ENCODE measurements at places on chromosomes 1 and 21.

DNA sequence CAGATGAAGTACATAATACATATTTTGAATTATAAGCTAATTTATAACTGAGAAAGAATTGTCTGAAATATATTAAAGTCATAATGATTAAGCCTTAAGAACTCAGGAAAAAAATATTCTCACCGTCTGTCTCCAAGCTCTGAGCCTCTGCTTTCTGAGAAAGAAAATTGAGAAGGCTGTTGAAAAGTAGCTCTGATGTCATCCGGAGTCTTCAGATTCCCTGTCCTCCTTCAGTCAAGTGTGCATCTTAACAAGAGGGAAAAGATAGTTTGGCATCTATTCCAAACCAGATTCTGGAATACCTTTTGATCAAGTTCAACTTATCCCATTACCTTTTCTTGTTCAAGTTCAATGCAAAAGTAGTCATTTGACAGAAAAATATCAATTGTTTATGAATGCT lies 50.6 kb downstream of the NRIP1 start:
- no peak for DNase-seq

- no peak for DNase-seq
These were observed 109.8 kb downstream of the C1orf94 start for GRCh38 chr1:34286511-34286910.

DNA sequence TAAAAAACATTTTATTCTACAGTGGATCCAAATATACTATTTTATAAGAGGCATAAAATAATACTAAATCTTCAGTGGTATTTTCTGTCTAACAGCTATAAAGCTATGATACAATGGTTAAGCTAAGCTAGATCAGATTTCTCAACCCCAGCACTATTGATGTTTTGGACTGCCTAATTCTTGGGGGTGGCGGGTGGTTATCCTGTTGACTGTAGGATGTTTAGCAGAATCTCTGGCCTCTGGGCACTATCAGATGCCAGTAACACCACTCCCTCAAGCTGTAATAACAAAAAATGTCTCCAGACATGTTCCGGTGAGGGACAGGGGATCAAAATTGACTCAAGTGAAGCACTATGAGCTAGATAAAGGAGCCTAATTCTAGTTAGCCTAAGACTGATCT lies 118.5 kb downstream of the APP start:
- no peak for DNase-seq

- no peak for DNase-seq
These were observed 22.6 kb upstream of the COL9A2 start for GRCh38 chr1:40339420-40340323.

DNA sequence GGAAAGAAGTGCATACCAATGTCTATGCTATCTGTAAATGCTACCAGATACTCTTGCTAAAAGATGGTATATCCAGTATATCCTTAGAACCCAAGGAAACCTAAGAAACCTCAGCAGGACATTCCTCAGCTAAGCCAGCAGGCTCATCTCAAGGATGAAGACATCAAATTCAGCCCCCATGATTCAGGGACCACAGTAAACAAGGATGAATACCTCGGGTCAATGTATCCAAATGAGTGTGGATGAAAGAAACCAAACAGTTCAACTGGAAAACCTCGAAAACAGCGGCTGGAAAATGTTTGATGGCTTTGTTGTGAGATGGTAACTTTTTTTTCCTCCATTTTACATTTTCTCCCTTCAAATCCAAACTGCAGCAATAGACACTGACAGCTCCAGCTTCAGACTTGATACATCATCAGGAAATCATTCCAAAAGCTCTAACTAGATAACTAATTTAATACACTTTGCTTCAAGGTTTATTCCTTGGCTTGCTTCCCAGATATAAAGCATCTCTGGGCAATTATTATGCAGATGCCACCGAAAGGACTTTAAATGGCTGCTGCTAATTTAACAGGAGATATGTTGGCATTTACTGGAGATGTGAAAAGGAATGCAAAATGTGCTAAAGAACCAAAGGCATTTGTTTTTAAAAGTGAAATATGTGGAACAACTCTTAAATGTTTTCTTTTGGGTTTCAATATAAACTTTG lies 73.6 kb downstream of the SMYD2 start:
- no peak for DNase-seq

DNA sequence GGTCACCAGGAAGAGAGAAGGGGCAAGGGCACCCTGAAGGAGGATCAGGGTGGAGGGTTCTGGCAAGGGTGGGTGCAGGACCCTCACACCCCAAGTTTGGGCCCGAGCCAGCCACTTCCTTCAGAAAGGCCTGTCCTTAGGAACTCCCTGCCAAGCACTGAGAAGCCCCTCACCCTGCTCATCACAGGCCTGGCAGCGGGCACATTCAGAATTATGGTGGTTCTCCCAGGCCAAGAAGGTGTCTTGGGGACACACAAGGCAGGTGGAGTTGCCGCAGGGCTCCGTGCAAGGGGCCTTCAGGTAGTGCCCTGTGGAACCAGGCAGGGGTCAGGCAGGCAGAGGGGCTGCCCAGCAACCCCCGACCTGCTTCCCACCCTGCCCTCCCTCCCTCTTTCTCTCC lies 1.1 kb downstream of the TNFRSF25 start:
- no peak for DNase-seq

DNA sequence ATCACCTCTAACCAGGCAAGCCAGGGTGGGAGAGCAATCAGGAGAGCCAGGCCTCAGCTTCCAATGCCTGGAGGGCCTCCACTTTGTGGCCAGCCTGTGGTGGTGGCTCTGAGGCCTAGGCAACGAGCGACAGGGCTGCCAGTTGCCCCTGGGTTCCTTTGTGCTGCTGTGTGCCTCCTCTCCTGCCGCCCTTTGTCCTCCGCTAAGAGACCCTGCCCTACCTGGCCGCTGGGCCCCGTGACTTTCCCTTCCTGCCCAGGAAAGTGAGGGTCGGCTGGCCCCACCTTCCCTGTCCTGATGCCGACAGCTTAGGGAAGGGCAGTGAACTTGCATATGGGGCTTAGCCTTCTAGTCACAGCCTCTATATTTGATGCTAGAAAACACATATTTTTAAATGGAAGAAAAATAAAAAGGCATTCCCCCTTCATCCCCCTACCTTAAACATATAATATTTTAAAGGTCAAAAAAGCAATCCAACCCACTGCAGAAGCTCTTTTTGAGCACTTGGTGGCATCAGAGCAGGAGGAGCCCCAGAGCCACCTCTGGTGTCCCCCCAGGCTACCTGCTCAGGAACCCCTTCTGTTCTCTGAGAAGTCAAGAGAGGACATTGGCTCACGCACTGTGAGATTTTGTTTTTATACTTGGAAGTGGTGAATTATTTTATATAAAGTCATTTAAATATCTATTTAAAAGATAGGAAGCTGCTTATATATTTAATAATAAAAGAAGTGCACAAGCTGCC lies 19.8 kb downstream of the CSF1 start:
- no peak for DNase-seq

DNA sequence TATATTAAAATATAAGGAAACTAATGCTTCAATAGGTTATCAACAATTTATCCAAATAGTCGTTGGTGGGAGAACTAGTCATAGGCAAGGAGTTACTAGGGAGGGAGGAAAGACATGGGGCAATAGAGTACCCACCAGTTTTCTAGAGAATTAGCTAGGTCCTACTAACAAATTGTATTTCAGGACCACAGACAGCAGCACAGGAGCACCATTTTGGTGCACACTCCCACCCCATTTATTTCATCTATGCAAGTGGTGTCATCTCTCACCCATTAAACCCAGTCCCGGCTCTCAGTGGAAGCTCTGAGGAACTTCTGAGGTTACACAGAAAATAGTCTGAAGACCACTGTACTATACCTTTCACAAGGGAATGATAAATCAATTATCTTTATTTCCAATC lies 89.0 kb upstream of the BCAR3 start:
- no peak for DNase-seq

DNA sequence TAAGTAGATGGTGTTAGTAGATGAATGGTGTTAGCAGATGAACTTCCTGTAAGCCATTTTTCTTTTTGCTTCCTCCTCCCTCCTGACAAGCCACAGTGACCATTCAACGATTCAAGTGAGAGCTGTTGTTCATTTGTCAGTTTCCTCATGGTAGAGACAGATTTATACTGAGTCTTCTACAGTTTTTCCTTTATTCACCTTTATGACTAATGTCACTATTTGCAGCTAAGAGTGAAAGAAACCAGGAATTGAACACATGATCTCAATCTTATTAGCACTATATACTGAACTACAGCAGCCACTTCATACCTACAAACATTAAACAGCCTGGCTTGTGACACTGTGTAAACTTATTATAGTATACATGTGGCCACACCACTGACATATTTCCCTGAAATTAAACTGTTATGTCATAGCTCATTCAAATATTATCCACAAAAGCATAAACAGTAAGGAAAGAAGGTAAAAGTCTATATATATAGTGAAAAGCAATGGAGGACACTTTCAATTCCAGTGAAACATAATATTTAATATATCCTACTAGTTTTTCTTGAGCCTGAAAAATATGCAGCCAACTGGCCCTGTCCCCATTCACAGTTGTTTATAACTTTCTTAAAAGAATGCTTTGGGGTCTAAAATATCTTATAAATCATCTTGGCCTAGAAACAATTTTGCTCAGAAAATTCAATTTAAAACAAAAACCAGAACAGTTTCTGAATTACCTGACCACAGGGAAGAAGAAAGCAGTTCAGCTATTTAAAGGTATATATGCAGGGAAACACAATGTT lies 566.9 kb upstream of the ZRANB2 start:
- no peak for DNase-seq

DNA sequence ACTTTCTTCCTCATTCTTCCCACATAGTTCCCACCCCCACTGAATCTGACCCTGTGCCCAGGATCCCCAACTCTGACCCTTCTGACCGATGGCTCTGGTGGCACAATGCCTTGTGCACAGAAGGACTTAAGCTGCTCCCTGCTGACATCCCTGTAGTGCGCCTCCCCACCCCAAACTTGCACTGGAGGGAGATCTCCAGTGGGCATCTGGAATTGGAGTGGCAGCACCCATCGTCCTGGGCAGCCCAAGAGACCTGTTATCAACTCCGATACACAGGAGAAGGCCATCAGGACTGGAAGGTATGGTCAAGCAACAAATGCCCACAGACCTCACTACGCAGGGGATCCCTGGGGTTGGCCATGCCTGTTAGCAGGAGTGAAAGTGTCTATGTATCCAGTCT lies 9.0 kb downstream of the MPL start:
- DNase-seq, result no peak

DNA sequence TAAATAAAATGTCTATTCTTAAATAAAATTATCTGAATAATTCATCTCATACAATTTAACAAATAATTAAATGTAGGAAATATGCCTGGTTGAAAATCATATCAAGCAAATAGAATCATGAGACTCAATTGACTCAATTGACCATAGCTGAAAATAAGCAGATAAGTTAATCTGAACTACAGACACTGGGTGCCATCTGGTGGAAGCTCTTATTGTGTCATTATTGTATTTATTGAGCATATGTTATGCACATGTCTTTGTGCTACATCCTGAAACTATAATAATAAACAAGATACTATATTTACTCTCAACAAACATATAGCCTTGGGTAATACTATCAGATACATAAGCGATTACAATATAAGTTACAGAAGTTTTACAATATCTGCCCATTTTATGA lies 41.0 kb downstream of the BRINP3 start:
- no peak for DNase-seq

DNA sequence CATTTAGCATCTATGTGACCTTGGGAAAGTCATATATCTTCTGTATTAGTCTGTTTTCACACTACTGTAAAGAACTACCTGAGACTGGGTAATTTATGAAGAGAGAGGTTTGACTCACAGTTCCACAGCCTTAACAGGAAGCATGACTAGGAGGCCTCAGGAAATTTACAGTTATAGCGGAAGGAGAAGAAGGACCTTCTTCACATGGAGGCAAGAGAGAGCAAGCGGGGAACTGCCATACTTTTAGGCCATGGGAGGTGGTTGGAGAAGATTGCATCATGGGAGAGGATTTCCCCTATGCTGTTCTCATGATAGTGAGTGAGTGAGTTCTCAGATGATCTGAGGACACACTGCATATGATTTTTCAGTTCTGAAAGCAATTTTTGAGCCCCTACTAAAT lies 87.9 kb downstream of the CLEC20A start:
- DNase-seq, result no peak

DNA sequence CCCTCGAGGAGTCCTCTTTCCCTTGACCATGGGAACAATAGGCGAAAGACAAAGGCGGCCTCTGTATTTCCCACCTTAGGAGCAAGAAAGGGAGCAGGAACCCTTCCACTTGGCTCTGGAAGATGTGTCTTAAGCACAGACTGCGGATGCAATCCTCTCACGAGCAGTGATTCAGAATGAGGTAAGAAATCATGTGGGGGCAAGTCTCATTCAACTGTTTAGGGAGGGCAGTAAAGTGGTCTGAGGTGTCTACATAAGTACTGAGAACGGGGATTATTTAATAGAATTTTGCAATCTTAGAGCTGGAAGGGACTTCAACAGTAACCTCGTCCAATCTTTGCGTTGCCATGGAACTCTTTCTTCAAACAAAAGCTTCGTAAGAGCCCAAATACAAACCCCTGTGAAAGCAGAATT lies 1.6 kb upstream of the DYRK3 start:
- no peak for DNase-seq

GRCh38 chr1:23596382-23597358 lies 37.4 kb upstream of the ID3 start:
- DNase-seq, result no peak

DNA sequence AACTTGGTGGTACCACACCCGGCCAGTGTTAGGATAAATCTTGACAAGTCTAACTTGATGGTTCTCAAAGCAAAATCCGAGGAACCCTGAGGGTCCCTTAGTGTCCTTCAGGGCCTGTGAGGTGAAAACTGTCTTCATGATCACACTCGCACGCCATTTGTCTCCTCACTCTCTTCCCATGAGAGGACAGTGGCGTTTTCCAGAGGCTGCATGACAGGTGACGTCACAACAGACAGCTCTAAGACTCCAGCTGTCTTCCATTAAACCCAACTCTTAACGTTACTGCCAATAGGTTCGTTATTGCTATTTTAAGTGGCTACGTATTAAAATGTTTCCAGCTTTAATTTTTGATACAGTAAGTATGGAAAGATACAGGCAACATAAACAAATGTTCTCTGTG lies 13.8 kb downstream of the CFAP74 start:
- no peak for DNase-seq
